ENCODE measurements at places on chromosomes 2 and 18.
A peak's percentile ranks its signal among the peaks of the same experiment; 100 is the strongest.

DNA sequence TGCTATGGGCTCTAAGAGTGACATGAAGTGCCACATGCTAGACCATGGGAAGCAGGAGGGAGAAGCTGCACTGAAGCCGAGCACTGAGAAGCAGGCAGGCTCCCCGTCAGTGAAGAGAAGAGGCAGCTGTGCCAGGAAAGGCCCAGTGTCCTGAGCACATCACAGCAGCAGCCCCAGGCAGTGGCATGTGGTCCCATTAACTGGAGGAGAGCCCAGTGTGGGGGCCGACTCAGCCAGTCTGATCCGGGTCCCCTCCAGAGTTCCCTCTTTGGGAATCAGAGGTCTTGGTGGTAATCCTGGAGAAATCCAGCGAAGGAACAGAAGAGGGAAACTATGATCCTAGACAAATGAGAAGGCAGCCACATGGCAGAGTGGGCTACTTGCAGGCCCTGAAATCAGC, 96.7 kb upstream of the ACAA2 start:
- no peak for DNase-seq

DNA sequence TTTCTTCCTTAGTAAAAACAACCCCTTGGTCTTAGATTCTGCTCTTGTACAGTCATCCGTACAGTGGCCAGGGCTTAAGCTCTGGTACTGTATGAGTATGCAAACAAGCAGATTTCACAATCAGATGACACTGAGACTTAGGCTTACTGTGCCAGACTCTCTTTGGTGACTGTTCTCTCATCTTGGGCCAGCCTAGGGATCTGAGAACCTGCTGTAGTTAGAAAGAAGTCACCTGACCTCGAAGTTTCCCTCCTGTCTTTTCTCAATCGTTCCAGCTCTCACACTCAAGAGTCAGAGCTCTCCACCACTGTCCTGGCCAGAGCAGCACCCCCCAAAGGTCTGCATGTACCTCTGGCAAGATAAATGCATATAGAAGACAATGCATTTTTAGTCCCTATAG, 63.2 kb downstream of the ZEB2 start:
- no peak for DNase-seq

DNA sequence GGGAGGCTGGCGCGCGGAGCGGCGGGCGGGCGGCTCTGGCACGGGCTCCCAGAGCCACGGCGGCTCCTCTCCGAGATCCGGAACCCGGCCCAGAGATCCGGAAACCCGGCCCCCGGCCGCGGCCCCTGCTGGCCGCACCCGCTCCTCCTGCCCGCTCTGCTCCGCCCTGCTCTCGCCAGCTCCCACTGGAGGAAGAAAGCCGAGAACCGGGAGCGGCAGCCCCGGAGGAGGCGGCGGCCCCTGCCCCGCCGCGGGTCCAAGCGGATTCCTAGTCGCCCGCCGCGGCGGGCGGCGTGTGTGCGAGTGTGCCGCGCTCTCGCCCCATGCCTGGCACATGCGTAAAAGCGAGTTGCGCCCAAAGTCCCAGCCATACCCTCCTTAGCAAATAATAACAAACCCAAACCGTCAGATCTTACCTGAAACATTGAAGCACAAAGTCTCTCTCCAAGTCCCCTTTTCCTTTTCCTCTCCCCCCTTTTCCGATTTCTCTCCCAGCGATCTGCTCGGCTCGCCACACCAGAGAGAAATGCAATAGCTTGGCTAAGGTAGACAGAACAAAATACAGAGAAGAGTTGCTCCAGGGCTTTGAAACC, 108.7 kb upstream of the KCTD1 start:
- no peak for DNase-seq

- DNase-seq = peak; percentile 77
Observed at GRCh38 chr2:43219383-43220228, 6.8 kb downstream of the ZFP36L2 start.

GRCh38 chr2:128594953-128595677, 276.4 kb upstream of the HS6ST1 start:
- DNase-seq = peak; percentile 3

GRCh38 chr2:64226611-64227010, 82.4 kb upstream of the PELI1 start:
- DNase-seq = no peak

DNA sequence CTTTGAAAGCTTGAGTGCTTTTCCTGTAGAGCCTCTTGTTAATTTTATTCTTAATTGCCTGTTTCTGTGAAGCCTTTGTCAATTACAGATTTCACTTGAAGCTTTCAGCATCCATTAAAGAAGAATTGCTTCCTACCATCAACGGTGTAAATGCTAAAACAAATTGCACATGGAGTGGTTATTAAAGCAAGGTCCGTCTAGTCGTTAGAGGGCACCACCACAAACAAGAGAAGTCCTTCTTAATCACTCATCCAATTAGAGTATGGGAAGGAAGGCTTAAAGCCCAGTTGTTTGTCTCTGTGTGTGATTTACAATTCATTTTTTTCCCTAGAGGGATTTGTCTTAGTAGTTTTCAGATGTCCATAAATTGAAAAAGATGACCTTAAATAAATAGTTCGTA, 1.6 kb downstream of the KCNJ3 start:
- no peak for DNase-seq

DNA sequence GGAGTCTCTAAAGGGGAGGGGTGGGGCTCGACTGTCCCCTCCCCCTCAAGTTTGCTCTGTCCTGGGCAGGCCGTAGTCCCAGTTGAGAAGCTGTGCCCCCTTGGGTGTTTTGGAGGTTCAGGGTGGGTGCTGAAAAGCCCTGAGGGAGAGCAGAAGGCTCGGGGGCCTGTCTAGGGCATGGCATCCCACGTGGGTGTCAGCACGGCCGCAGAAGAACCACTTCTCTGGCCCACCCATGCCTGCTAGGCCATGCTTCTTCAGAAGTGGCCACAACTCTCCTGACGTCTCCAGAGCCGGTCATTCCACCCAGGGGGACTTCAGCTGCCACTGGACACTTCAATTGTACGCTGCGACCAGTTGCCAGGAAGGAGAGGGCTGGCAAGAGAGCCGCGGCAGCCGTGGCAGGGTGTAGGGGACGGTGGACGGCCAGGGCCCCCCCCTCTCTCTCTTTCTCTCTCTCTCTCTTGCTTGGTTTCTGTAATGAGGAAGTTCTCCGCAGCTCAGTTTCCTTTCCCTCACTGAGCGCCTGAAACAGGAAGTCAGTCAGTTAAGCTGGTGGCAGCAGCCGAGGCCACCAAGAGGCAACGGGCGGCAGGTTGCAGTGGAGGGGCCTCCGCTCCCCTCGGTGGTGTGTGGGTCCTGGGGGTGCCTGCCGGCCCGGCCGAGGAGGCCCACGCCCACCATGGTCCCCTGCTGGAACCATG, at the start of gene INPP5D:
TSS of gene INPP5D (plus strand) at position 546 of the 704 bp plus-strand sequence. CDS start at position 683, 137 bp downstream.
- no peak for DNase-seq
